ENCODE measurements at places on chromosomes 4 and X.

DNA sequence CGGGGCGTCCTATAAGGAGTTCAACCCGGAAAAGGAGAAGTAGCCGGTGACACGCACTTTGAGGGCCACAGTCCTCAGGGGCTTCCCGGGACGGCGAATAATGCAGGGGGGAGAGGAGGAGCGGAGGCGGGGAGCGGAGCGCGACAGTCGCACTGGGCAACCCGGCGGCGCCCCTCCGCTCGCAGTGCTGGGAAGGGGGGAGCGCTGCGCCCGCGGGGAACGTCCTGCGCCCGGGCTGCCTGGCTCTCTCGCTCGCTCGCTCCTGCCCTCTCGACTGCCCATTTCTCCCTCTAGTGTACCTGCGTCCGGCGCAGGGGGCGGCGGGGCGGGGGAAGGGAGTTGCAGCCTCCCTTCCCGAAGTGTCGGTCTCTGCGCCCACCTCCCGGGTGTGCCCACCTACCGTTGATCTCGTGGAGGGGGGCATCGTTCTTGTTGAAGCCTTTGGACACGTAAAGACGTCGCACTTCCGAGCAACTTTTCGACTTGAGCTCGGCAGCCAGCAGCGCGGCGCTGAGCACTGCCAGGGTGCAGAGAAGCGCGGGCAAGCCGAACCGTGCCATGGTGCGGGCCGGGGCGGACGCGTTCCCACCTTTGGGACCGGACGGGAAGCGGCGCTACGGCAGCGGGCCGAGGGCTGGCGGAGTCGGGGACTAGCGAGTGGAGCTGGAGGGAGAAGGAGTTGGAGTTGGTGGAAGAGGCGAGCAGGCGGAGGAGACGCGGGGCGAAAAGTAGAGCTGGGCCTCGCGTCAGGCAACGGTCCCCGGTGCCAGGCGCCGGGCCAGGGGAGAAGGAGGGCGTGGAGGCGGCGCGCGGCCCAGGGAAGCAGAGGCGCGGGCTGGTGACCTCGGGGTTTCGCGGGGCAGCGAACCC, 648 bp downstream of the GPC4 start:
- DNase-seq, result no peak

DNA sequence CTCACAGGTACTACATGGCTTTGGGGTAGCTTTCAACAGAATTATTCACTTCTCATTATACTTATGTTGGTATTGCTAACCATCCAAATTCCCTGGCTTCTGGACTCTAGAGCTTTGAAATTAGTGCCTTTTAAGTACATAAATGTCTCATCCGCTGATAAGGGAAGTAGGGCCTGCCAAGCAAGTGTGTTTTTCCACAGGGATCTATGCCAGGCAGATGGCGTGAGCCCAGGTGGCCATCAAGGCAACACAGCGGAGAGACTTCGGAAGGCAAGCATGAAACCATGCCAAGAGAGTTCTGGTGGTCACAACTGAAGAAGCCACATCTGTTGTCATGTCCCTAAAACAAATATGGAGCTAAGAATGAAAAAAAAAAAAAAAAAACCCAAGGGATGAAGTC, 503.1 kb upstream of the LCORL start:
- DNase-seq, result no peak

- DNase-seq, result no peak
These were observed 4.0 kb downstream of the HAND2 start for GRCh38 chr4:173526027-173526482.

GRCh38 chr4:128516301-128516969, 228.8 kb upstream of the PGRMC2 start:
- DNase-seq, result no peak

- DNase-seq, result no peak
These were observed 36.0 kb upstream of the MXD4 start for GRCh38 chr4:2297606-2298531.

- no peak for DNase-seq
These were observed 295.8 kb downstream of the MAGEB5 start for GRCh38 chrX:26511589-26512363.

- peak; percentile 19 for DNase-seq
These were observed 126.0 kb upstream of the CXorf66 start for GRCh38 chrX:140091125-140091886.

DNA sequence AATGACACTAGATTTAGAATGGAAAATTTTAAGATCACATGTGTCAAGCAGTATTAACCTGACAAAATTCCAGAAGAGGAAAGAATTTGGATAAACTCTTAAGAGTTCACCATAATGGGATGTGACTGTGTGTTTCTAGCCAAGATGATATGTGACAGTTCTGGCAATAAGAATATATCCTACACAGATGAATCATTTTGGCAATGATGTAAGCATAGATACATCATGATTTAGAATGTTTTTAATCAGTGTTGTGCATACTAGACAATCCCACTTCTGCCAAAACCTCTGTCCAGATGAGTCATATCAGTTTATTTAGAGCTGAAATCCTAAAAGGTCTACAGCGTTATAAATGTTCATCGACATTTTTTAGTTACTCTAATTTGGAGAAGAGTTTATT, 48.8 kb downstream of the PTCHD1 start:
- no peak for DNase-seq

DNA sequence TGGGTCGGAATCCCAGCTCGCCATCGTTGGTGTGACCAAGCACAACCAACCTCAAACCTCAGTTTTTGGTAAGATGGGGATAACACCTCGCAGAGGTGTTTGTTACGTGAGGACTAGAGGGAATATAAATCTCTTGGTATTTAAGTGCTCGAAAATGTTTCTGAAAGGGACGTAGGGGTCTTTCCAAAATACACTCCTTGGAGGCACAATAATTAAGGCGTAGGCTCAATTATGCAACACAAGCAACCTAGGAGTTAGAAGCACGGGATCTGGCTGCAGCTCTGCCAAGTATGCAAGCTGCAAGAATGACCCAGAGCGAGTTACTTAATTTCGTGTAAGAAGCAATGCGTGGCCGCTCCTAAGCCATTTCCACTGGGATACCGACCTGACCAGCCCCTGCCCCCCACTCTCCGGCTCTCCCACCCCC, 552 bp downstream of the ADH5 start:
- DNase-seq, result peak; percentile 13

DNA sequence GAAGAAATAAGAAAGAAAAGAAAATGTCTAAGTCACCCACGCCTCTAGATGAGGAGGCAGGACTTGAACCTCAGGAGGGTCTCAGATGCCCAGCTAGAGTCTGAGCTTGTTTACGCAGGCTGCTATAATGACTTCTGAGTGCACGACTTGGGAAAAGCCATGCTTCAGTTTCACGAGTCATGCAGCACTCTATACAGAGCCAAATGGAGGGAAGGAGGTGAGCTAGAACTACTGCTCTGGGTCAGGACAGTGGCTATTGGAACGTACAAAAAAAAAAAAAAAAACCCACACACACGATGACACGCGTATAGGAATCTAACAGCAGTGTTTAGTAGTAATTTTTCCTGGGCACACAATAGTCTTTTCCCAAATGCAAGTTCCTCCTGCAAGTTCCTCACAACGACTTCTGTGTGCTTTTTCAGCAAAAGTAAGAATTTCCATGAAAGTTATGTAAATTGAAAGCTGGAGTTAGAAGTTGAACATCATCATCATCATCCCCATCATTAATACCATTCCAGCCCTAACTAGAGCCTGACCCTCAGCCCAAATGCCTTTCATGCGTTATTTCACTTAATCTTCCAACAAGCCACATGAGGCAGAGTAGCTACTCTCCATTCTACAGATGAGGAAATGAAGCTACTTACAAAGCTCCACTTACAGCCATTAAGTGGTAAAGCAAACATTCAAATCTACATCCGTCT, 36.6 kb downstream of the IRF2 start:
- DNase-seq, result no peak

DNA sequence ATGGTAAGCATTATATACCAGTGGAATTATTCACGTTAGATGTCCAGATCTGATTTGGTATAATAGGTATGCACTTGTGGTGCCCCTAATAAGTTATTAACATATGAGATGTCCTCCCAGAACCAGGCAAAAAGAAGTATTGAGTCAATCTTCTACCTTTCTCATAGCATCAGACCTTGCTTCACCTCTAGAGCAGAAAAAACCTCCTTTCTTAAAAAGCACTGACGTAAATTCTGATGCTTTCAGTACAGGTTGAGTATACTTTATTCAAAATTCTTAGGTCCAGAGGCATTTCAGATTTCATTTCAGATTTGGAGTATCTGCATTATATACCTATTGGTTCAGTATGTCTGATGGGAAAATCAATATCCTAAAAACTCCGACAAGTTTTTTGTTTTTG, 22.4 kb downstream of the LEF1 start:
- no peak for DNase-seq

GRCh38 chr4:186144198-186144945, 39.9 kb downstream of the FAM149A start:
- no peak for DNase-seq

DNA sequence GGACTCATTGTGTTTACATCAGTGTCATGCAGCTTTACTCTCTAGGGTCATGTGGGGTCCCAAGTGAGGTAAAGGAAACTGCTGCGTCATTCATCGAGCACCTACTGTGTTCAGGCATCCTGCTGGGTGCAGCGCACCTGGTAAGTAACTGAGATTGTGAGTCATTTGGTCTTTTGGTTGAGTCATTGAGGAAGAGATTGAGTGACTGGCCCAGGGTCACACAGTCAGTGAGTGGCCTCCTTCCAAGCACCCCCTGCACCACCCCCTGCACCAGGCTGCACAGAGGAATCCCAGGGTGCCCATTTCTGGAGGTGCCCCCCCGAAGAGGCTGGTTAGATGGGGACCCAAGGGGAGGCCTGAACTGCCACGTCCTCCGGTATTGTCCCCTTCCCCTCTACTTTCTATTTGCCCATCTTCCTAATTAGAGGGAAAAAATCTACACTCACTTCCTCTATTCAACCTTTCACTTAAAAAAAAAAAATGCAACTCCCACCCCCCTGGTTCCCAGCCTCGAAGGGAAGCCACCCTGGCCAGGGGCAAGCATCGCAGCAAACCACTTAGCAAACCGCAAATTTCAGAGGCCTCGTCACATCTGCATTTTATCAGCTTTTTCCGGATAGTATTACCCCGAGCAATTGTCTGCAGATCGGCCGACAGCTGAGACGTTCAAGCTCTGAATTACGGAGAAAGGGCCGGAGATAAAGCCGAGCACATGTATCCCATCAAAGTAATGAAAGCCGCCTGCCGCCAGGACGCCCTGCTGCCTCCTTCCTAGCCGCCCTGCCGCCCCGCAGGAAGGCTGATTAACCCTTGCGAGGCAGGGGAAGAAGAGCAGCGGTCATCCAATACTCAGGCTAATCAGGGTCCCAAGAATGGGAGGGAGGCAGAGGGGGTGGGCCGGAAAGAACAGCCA, 96.3 kb upstream of the MSX1 start:
- no peak for DNase-seq

- DNase-seq, result no peak
These were observed 493 bp upstream of the KCNIP4 start for GRCh38 chr4:21949073-21949457.

DNA sequence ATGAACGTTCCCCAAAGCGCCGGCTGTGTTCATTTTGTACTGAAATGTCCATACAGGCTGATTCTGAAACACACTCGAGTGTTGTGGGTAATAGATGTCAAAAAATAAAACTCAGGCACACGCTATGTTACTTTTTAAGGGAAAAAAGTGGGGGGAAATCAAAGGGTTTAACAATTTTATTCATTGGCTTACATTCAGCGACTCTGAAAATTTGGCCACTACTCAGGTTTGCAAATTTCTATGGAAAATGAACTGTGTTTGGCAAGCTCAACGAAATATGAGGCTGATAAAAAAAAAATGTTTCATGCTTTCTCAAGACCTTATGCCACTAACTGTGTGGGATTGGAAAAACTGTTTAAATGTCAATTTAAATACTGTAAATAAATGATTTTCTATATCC, 18.5 kb downstream of the AMELX start:
- no peak for DNase-seq

DNA sequence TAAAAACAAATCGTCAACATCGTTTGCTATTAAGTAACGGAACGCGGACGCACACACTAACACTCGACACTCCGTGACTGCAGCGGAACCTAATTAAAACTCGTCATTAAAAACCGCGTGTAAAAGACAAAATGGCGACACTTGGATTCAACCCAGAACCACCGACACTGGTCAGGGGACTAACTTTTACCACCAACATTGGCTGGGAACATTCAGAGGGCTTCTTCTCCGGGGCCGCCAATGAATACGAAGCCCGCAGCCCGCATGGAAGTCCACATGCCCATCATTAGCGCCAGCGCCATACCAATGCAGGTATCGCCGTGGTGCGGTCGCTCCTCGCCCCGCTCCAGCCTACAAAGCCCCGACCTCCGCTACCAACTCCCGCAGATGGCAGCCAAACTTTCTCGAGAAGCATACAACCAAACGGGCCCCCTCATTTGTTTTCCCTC, 498 bp downstream of the RBMX start:
- peak; percentile 66 for DNase-seq

- DNase-seq, result no peak
These were observed 59.4 kb upstream of the EDNRA start for GRCh38 chr4:147421456-147421855.

DNA sequence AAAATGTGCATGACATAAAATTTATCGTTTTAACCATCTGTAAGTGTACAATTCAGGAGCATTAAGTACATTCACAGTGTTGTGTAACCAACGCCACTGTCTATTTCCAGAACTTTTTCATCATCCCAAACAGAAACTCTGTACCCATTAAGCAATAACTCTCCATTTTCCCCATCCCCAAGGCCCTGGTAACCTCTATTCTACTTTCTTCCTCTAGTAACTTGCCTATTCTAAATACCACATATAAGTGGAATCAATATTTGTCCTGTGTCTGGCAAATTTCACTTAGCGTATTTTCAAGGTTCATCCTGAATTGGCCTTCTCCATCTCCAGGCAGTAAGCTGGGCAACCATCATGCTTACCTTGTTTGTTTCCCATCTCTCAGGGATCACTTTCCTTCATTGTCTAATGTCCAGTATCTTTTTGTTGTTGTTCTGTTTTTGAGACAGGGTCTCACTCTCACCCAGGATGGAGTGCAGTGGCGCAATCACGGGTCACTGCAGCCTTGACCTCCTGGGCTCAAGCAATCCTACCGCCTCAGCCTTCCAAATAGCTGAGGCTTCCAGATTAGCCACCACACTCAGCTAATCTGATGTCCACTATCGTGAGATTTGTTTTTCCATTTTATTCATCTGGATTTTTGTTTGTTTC, 17.7 kb upstream of the GRIPAP1 start:
- DNase-seq, result no peak

DNA sequence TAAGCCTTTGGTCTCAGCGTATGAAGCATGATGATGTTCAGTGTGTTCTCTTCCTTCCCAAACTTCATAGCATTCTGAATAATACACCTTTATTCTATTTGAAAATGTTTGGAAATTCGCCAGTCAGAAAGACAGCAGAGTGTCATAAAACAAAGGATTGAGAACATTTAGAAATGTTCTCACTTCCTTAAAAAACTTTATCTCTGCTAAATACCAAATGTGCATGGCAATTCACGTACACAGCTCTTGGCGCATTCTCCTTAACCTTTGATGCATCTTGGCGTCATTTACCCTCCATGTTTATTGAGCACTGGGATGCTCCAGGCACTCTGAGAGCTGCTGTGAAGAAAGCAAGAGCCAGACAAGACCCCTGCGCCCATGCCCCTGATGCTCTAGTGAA, 7.2 kb upstream of the IRF2 start:
- no peak for DNase-seq

- no peak for DNase-seq
These were observed 109.7 kb downstream of the ELOVL6 start for GRCh38 chr4:110088670-110089069.

GRCh38 chr4:172787111-172787510, 381.5 kb upstream of the GALNT7 start:
- no peak for DNase-seq
